ENCODE measurements at places on chromosomes 16 and 17.

DNA sequence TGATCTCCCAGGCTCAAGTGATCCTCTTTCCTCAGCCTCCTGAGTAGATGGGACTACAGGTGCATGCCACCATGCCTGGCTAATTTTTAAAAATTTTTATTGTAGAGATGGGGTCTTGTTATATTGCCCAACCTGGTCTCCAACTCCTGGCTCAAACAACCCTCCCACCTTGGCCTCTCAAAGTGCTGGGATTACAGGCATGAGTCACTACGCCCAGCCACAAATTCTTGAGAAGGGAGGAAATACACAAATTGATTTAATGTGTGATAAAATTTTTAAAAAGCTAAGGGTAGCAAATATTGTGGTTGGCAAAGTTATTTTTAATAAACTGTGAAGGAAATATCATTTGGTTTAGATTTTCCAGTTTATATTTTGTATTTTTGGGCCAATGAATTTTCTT lies 9.6 kb downstream of the ITGAD start:
- no peak for DNase-seq

DNA sequence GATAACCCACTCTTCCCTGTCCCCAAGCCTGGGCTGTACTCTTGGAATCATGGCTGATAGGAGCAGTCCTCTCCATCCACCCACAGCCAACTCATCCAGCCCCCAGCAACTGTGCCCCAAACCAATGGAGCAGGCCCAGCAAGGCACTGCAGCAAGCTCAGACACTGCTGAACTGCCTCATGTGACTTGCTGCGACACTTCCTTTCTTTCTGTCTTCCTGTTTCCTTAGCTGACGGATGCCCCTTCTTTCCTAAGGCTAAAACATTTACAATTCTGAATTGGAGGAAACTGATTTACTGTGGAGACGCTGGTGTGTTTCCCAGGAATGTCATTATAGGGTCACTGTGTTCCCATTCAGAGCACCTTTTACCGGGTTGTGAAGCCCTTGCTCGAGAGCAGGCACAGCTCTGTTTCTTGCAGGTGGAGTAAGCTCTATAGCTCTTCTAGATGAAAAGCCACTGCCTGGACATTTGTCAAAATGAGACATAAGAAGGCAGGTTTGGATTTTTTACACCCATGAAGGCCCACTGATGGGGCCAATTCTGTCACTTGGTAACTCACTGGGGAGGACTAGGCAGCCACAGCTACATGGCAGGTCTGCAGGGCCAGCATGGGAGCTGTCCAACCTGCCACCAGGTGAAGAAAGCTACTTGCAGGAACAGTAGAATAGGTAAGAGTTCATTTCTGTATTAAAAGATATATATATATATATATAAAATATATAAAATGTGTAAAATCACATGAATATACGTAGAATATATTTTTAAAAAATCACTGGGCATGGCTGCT lies 27.4 kb downstream of the TMEM11 start:
- DNase-seq = no peak

GRCh38 chr16:66057057-66057456 lies 309.4 kb upstream of the CDH5 start:
- DNase-seq = no peak

GRCh38 chr17:71208111-71208704 lies 912.6 kb upstream of the SOX9 start:
- DNase-seq = no peak

GRCh38 chr16:49484936-49485335 lies 111.3 kb downstream of the C16orf78 start:
- DNase-seq = no peak

DNA sequence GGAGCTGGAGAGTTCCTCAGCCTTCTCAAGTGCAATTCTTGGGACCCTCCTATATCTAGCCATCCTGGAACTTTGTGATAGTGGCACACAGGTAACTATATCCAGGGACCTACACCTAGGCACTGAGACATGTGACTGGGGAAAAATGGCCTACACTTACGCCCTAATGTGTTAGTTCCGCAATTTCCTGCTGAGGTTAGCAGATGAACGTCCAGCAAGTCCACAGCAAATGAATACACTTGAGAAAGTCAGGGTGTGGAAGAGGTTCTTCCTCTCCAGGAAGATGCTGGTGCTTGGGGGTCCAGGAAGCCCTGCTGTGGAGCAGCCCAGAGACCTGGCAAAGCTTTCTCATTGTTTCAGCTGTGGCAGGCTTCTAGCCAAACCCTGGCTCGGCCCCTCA lies 20.8 kb downstream of the PIK3R5 start:
- DNase-seq = no peak

Data from stimulated activated CD8-positive, alpha-beta memory T cell treated with anti-CD3 and anti-CD28 coated beads, Interleukin-2, amount 100 ng/mL, for 1 hour (primary cell).